Kasumi-1 (cell line): ENCODE measurements at places on chromosomes 5 and 9.

- no peak for DNase-seq
Measured at GRCh38 chr5:76811214-76811613, 7.6 kb upstream of the F2RL1 start.

DNA sequence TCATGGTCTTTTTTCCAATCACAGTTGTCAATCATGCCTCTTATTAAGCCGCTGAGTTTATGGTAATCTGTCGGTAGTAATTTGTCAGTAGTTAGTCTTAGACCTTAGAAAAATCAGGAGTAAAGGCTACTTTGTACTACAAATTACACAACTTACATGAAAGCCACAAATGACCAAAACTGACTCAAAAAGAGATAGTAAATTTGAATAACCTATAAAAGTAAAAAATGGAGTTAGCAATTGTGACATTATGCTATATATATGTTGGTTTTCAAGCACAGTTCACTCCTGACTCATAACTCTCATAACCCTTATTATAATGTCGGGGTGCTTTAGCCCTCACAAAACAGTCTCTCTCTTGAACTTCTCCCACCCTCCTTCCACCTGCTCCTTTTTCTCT lies 251.8 kb downstream of the ROR2 start:
- DNase-seq = no peak

- no peak for DNase-seq
Measured at GRCh38 chr5:169122951-169123350, 178.0 kb downstream of the SLIT3 start.

- no peak for DNase-seq
Measured at GRCh38 chr5:103366918-103367549, 108.5 kb downstream of the MACIR start.

DNA sequence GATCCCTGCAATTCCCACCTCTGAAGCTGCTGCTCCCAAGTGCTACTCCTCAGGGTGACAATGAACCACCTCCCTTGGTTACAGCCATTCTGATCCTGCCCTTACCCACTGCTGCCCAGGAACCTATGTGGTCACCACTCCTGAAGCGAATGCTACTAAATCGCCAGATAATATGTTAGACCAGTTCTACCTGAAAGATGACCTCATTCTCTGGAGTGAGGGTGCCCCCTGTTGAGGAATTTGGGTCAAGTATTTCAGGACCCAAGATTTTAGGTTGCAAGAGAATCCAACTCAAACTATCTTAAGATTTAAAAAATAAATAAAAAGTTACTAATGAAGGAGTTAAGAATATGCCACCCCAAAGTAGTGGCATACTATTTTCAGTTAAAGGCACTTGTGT lies 5.8 kb upstream of the SNAPC3 start:
- DNase-seq = no peak

- DNase-seq = no peak
Measured at GRCh38 chr9:92291577-92291976, 1.9 kb downstream of the IARS1 start.

GRCh38 chr9:88809355-88810161 lies 181.7 kb upstream of the S1PR3 start:
- no peak for DNase-seq
